ENCODE measurements at places on chromosomes 3 and 15.

GRCh38 chr3:119652306-119653033 lies 7.9 kb downstream of the POPDC2 start:
- peak; percentile 92 for DNase-seq

- DNase-seq, result no peak
These were observed 40.0 kb upstream of the BHLHE40 start for GRCh38 chr3:4939276-4939675.

- no peak for DNase-seq
These were observed 119.3 kb upstream of the NR2E3 start for GRCh38 chr15:71691081-71691457.

- DNase-seq, result no peak
These were observed 192.9 kb downstream of the ADAMTSL3 start for GRCh38 chr15:83846847-83847246.

GRCh38 chr3:195895861-195896360 lies 12.4 kb downstream of the TNK2 start:
- DNase-seq, result peak; percentile 50

GRCh38 chr3:160612386-160613075 lies 47.2 kb upstream of the KPNA4 start:
- peak; percentile 10 for DNase-seq

GRCh38 chr15:68768321-68768720 lies 52.4 kb downstream of the ANP32A start:
- DNase-seq, result peak; percentile 40
